Fibroblast of the aortic adventitia (primary cell): ENCODE measurements at places on chromosomes 7 and 10. TPM values are rescaled to one million over a fixed set of nuclear protein-coding genes. Genes with fewer than 3 reads are reported as not detected.

The LIPM gene
- 0.82 TPM in 1 of 2 replicates, not detected in the other for total RNA-seq

The SLC26A3 gene
- total RNA-seq = not detected in 2 replicates

The SPDYE11 gene
- 0.08 TPM in 1 of 2 replicates, not detected in the other for total RNA-seq

The AMZ1 gene
- total RNA-seq = 0.25 and 0.36 TPM in 2 replicates

The SLC16A12 gene
- total RNA-seq = 0.16 and 0.90 TPM in 2 replicates

The SFTPA1 gene
- total RNA-seq = not detected in 2 replicates

The NANOS1 gene
- 2.1 and 2.7 TPM in 2 replicates for total RNA-seq

DNA sequence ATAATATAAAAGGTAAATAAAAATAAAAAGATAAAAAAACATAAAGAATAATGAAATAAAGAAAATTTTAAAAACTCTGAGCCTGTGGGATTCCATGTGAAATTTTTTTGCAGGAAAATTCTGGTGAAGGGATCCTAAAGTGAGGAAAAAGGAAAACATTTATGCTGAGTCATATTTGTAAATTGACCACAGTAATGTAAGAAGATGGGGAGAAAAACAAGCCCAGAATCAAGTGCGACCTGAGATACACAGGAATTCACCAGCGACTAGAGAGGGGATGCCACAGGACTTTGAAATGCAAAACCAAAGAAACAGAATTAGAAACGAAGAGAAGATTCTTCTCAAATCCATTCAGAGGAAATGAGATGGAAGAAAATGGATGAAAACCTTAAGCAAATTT lies 133.8 kb upstream of the PFKP start:
- no peak for DNase-seq

GRCh38 chr10:19654576-19654975 lies 161.7 kb upstream of the PLXDC2 start:
- peak; percentile 58 for DNase-seq

DNA sequence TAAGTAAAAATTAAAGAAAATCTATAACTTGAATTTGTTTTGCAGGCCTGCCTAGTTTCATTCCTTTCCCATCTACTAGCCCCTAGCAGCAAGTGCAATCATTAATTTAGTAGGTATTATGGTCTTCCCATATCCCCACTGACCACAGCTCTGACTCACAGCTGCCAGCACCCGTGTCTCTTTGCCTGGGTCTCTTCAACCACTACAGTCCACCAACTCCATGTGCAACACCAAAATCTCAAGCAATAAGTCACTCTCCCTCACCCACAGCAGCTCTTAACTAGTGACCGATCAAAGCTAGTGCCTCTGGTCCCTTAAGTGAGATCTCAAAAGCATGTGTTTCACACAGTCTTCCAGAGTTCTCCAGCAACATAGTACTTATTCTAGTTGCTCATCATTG lies 26.0 kb upstream of the THSD7A start:
- no peak for DNase-seq

GRCh38 chr7:4824120-4824775 lies 37.6 kb downstream of the PAPOLB start:
- DNase-seq = no peak

GRCh38 chr7:38306914-38307313 lies 33.5 kb upstream of the TARP start:
- no peak for DNase-seq

- peak; percentile 32 for DNase-seq
Measured at GRCh38 chr7:44098092-44099068, 5.8 kb upstream of the AEBP1 start.

- no peak for DNase-seq
Measured at GRCh38 chr7:69840248-69840647, 242.0 kb downstream of the AUTS2 start.

GRCh38 chr7:132245539-132245938 lies 330.7 kb downstream of the PLXNA4 start:
- no peak for DNase-seq

DNA sequence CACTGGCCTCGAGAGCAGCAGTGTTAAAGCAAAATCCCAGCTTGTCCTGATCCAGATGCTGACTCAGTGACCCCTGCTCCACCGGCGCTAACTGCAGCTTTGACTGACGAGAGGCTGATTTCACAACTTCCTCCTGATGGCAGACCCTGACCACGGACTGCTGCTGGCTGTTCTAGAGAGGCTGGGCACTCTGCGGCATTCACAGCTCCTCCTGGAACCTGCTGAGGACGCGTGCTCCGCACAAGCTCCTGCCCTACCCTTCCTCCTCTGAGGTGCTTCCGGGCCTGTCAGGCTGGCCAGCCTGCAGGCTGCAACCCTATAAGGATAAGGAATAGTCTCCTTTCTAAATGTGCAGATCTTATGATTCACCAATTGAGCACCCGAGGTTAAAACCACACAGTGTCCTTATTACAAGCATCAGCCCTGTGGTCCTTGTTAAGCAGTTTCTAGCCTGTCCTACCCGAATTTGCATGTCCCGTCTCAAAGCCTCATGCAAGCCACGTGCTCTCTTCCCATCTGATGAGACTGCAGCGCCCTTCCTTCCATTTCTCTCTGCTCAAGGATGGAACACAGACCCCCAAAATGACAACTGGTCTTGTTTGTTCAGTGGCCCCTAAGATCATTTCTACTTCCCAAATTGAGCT lies 35.5 kb upstream of the NCAPG2 start:
- peak; percentile 67 for DNase-seq

DNA sequence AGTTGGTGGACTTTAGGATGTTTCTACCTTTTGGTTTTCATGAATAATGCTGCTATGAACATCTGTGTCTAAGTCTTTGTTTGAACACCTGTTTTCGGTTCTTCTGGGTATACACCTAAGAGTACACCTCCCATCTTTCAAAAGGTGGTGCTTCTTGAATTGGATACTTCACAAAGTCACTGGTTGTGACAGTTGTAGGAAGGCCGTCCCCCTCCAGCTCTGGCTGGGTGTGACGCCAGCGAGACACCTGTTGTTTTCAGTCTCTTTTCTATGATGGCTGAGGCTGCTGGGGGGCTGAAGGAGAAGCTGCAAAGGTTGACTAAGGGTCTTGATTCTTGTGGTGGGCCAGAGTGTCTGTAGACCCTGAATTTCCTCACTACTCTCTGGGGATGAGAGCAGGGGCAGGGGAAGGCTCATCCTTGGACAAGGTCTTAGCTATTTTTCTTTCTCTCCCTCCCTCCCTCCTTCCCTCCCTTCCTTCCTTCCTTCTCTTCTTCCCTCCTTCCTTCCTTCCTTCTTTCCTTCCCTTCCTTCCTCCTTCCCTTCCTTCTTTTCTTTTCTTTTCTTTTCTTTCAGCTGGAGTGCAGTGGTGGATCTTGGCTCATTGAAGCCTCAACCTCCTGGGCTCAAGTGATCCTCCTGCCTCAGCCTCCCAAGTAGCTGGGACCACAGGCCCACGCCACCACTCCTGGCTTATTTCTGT lies 5.6 kb downstream of the NEURL1 start:
- no peak for DNase-seq

GRCh38 chr7:152504367-152504766 lies 68.6 kb upstream of the KMT2C start:
- no peak for DNase-seq

- no peak for DNase-seq
Measured at GRCh38 chr7:43838201-43838658, 31.1 kb downstream of the MRPS24 start.

GRCh38 chr10:33421789-33422462 lies 87.5 kb upstream of the NRP1 start:
- DNase-seq = peak; percentile 92

- no peak for DNase-seq
Measured at GRCh38 chr10:12909182-12909835, 92.2 kb downstream of the CCDC3 start.
